ENCODE measurements at places on chromosomes 5 and 9.

- peak; percentile 36 for DNase-seq
Measured at GRCh38 chr5:151151793-151152192, 5.8 kb downstream of the ANXA6 start.

- DNase-seq, result no peak
Measured at GRCh38 chr5:138946831-138947560, 71.9 kb upstream of the LRRTM2 start.

- DNase-seq, result no peak
Measured at GRCh38 chr9:26758655-26759054, 133.9 kb downstream of the CAAP1 start.

GRCh38 chr9:93231121-93231694 lies 47.3 kb downstream of the WNK2 start:
- no peak for DNase-seq

DNA sequence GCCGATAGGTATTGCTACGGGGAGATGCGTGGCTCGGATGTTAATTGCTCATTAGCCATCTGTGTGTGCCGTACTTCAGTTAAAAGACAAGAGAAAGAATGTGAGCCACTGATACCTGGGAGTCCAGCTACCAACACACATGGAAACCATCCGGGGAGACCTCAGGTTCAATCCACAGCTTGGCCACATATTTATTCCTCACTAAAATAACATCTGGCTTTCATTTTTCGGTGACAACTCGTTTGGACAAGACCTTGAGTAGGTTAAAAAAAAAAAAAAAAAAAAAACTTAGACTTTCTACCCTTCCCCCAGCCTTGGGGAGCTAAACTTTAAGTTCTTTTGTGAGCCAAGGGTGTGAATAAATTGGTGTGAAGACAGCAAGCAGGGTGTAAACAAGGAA lies 84.1 kb downstream of the SLIT3 start:
- DNase-seq, result no peak

- DNase-seq, result no peak
Measured at GRCh38 chr5:108418197-108418596, 36.3 kb upstream of the FBXL17 start.

DNA sequence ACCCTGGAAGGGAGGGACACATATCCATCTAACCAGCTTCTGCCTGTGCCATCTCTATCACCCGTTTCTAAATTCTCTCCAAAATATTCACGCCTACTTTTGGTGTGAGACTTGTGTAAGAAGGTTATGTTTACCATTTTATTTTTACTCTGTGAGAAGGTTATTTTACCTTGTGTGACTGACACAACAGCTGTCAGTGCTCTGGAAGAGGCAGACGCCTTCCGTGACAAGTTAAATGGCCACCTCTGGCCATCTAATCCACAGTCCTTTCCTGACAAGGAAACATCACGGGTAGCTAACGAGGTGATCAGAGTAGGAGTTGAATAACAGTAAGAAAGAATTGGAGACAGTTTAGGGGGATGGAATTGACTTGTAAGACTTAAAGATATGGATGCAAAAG lies 443.8 kb upstream of the PIK3R1 start:
- DNase-seq, result no peak

- DNase-seq, result no peak
Measured at GRCh38 chr9:86242071-86242470, 17.4 kb downstream of the C9orf153 start.

DNA sequence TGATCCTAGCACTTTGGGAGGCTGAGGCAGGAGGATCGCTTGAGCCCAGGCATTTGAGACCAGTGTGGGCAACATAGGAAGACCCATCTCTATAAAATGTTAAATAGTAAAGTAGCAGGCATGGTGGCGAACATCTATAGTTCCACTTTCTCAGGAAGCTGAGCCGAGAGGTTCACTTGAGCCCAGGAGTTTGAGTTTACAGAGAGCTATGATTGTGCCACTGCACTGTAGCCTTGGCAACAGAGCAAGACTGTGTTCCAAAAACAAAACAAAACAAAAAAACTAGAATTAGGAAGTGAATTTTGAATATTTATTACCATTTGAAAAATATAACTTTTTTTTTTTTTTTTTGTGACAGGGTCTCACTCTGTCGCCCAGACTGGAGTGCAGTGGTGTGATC lies 26.8 kb upstream of the PAX5 start:
- no peak for DNase-seq

DNA sequence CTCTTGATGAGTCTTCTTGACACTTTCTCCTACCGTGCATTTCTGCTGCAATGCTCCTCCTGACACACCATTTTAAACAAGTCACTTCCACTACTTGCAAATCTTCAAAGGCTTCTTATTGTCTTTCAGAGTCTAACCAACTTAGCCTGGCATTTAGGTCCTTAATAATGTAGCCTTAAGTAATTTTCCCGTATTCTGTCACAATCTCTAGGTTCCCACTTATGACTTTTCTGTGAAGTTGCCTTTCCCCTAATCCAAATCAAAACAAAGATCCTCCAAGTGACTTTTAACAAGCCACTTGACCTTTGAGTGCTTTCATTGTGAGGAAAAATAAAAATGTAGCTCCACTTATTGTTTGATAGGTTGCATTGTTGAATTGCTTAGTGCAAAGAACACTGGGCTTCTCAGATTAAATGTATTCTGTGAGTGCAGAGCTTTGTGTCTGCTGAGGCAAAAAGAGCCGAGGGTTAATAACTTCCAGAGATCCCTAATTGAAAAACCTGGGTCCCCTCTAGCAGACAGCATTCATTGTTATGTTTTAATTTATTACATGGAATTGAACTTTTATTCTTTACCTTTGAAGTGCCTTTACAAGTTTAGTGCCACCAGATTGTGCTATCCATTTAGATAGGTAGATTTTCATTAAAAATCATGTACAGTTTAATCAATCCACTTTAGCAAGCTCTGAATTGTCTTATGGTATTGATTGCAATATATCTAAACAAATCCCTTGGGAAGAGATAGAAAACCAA lies 341.7 kb upstream of the TYRP1 start:
- DNase-seq, result no peak

- DNase-seq, result no peak
Measured at GRCh38 chr9:28779243-28779642, 1206.0 kb upstream of the C9orf72 start.

DNA sequence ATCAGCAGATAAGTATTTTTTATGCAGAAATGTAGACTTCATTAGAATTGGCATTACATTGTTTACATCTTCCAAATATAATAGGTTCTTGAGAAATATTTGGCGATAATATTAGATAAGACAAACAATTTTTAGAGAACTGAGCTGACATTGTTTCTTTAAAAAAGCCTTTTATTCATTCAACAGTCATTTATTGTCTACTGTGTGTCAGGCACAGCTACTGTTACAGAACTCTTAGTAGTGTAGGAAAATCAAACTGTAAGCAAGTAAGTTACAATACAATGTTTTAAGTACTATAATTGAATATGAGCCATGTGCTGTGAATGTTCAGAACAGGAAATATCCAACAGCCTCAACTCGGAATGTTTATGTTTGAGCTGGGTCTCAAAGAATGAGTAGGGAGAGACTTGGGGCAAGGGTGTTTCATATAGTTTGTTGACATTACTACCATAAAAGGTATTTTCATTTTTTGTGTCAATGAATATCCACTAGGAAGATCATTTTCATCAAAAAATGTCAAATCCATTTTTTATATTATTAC lies 114.0 kb downstream of the CDC42SE2 start:
- no peak for DNase-seq

DNA sequence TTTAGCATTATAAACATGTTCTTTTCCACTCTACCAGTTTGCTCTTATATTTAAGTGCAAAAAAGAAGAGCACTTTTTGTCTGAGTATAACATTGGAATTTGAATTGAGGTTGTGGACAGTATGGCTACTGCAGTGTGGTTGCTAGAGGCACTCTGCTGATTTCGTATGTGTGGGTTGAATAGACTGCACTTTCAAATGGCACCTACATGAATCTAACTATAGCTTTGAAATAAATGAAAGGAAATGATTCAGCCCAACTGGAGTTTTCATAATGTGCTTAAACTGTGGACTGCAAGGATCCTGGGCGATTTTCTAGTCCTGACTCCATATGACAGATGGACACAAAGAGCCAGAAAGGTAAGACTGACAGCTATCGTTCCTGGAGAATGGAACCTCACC lies 657.6 kb upstream of the RIOK2 start:
- DNase-seq, result no peak

- no peak for DNase-seq
Measured at GRCh38 chr9:94713436-94714215, 12.9 kb upstream of the AOPEP start.

GRCh38 chr9:98726735-98727134 lies 18.0 kb upstream of the GABBR2 start:
- no peak for DNase-seq

DNA sequence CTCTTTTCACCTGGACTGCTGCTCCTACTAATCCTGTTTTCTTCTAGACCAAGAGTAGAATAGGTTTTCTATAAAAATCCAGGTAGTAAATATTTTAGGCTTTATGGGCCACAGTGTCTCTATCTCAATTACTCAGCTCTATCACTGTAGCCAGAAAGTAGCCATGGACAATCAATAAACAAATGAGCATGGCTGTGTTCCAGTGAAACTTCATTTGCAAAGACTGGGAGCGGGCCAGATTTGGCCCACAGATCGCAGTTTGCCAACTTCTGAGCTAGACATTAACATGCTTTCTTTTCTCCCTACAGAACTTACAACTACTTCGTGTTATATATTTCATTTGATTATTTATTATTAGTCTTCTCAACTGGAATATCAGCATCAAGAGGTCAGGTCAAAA lies 30.2 kb downstream of the BRINP1 start:
- DNase-seq, result no peak

DNA sequence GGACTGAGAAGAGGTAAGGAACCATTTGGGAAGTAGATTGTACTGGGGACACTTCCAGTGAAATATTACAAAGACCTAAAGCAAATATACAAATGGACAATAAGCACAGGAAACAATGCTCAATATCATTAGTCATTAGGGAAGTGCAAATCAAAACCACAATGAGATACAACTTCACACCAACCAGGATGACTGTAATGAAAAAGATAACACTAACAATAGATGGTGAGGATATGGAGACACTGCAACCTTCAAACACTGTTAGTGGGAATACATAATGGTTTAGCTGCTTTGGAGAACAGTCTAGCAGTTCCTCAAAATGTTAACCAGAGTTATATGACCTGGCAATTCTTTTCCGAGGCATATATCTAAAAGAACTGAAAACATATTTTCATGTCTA lies 149.7 kb downstream of the TRPM3 start:
- no peak for DNase-seq

DNA sequence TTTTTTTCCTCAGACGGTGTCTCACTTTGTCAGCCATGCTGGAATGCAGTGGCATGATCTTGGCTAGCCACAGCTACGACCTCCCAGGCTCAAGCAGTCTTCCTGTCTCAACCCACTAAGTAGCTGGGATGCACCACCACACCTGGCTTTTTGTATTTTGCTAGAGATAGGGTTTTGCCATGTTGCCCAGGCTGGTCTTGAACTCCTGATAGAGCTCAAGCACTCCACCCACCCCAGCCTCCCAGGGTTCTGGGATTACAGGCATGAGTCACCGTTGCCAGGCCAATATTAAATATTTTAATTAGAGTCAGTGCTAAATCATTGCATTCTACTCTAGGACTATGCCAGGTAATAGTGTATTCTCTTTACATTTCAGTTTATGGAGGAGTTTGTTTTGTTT lies 41.5 kb downstream of the UBE2R2 start:
- no peak for DNase-seq

DNA sequence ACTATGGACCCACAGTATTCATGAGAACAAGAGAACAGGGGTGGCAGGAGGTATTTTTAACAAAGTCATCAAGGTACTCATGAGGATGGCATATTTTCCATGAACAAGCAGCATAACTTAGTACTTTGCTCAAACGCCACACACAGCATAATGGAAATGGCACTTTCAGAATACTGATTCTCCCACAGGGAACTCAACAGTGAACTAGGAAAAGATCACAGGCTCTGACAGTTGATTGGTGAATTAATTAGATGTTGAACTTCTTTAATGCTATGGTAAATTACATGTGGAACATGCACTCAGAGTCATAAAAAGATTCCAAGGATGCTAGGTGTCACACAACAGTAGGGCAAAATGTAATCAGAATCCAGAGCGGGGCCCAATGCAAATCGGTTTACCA lies 1088.6 kb upstream of the C9orf72 start:
- no peak for DNase-seq

DNA sequence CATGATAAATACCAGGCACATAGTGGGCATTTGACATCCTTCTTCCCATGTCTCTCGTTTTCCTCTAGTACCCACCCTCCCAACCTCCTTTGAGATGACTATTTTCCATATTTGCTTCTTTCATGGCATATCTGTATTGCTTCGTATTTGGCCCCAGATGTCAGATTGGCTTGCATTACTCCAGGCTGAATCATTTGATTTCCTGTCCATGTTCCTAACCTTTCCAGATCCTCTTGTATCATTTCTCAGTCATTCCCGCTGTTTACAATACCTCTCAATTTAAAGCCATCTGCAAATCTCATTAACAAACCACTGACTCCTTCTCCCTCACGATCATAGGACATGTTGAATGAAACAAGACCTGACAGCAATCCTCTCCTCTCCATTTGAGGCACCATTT lies 19.9 kb downstream of the MTX3 start:
- no peak for DNase-seq

DNA sequence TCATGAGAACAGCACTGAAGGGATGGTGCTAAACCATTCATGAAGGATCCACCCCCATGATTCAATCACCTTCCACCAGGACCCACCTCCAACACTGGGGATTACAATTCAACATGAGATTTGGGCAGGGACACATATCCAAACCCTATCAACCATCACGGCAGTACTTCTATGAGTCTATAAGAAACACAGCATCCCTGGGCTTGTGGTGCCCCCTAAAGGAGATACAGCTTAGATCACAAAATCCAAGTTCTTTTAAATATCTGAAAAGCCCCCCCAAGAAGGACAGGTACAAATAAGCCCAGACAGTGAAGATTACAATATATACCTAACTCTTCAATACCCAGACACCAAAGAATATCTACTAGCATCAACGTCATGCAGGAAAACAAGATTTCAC lies 233.7 kb upstream of the ADRA1B start:
- DNase-seq, result no peak

DNA sequence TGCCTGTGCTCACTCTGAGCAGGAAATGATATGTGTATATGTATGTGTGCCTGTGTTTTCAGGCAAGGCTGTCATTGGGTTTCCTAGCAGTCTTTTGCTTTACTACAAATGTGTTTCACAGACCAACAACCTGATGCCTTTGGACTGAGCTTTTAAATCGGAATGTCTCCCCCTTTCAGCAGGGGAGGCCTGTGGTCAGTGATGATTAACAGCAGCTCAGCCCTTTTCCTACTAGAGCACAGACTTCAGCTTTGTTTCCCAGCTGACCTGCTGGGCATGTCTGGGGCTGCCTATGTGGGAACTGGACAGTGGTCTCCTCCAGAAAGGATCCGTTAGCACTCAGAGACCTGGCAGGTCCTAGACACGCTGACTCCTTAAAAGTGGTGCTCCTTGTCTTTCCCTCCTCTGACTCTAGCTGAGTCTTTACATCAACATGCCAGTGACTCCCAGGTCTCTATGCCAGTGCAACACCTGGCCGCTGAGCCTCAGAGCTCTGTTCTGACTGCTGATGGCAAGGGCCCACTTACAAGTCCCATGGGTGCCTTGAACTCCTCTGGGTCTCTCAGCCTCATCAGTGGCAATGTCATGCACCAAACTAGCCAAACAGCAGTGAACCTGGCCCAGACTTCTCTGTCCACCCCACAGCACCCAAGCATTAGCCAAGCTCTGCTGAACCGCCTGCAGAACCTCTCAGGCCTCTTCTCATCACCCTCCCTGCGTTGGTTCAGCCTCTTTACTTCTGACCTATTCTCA lies 7.7 kb downstream of the MACROH2A1 start:
- DNase-seq, result no peak
